CD8-positive, alpha-beta T cell (primary cell): ENCODE measurements at places on chromosomes 7 and 10.

GRCh38 chr10:8045726-8046494, 8.6 kb upstream of the GATA3 start:
- DNase-seq, result no peak

GRCh38 chr10:69817078-69817581, 15.4 kb downstream of the COL13A1 start:
- DNase-seq, result no peak

DNA sequence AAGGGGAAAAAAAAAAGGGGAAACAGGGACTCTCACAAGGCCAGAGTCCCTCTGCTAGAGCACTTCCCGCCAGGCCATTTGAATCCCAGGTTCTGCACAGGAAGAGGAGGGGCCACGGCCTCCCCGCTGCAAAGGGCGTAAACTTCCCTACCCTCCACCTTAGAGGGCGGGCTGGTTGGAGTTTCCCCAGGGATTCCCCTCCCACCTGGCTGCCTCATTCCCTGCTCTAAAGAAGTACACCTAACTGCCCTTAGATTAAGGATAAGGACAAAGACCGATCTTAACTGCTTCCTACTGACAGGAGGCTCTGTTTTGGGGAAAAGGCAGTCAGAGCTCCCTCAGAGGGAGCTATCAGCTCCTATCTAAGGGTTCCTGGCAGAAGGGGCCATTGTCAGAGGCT, 102.0 kb upstream of the ARMC3 start:
- no peak for DNase-seq

- no peak for DNase-seq
Observed at GRCh38 chr10:78851647-78852046, 217.1 kb upstream of the ZMIZ1 start.

DNA sequence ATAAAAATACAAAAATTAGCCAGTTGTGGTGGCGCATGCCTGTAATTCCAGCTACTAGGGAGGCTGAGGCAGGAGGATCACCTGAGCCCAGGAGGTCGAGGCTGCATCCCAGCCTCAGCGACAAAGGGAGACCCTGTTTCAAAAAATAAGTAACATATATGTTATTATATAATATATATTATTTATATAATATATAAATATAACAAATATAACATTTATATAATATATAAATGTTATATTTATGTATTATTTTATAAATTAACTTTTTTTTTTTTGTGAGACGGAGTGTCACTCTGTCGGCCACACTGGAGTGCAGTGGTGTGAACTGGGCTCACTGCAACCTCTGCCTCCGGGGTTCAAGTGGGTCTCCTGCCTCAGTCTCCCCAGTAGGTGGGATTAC, 1.5 kb upstream of the POR start:
- no peak for DNase-seq

DNA sequence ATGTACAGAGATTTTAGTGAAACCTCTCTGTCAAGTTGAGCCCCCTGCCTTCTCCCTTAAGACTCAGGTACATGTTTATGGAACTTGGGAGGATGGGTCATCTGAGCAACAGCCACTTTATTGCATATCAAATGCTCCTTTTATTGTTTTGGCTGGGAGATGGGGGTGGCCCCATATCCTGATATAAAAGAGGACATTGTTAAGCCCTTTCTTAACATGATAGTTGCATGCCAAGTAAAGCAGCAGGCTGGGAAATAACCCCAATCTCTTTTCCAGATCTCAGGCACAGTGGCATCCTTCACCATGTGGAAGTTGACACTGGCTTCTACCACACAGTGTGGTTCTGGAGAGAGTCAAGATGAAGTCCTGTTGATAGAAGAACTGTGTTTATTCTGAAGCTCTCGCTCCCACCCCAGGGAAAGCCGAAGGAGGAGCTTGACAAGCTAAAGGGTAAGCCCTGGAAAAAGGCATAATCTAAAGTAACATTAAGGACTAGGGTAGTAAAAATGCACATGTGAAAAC, 746.7 kb downstream of the SUGCT start:
- DNase-seq, result no peak

DNA sequence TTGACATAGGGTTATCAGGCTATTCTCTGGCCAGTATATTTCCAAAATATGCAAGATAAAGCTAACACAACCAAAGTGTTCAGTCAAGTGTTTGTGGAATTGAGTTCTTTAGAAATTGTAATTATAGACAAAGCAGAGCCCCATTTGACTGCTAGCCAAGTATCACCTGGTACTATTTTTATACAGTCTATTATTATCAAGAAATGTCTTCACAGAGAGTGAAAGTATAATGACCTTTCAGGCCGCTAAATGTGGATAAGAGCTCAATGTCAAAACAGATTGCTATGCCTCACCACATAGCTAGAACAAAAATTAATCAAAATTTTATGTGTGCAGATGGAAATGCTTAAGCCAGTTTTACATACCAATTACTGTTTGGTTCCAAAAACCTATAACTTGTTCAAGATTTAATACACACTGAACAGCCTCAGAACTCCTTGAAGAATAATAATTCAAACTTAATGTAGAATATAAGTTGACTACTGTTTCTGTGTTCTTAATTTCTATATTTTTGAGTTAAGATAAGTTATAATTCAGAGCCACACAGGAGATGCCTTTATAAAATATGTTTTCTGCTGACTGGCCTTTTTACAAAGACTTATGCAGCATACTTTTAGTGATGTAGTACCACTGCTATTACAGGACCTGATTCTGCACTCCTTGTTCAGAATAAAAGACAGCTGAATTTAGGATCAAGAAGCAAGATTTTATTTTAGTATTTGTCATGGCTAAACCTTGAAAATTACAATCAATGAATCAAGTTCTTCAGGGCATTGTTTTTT, 31.0 kb downstream of the PRPS1L1 start:
- DNase-seq, result no peak

- no peak for DNase-seq
Observed at GRCh38 chr10:128950916-128951275, 516.1 kb upstream of the MGMT start.

- DNase-seq, result no peak
Observed at GRCh38 chr10:129744134-129745111, 219.7 kb downstream of the EBF3 start.

DNA sequence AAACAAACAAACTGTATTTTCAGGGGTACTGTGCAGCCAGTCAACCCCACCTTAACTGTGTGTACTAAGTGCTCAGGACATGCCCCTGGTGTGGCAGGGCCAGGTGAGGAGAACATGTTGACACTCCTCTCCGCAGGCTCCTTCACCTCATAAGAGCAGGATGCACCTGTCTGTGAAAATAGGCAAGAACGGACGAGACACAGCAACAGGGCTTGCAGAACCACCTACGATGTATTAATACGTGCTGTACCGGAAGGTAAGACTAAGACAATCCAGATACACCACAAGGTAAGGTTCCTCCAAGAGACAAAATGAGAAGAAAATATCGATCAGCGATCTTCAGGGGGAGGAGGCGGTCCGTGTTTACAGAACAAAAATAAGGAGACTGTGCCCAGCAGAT, 65.8 kb upstream of the CAMK2B start:
- no peak for DNase-seq

- no peak for DNase-seq
Observed at GRCh38 chr7:123725586-123726171, 23.1 kb downstream of the WASL start.

- DNase-seq, result no peak
Observed at GRCh38 chr7:116985575-116985974, 32.3 kb downstream of the ST7 start.

GRCh38 chr7:44376429-44377133, 51.2 kb upstream of the CAMK2B start:
- DNase-seq, result no peak

DNA sequence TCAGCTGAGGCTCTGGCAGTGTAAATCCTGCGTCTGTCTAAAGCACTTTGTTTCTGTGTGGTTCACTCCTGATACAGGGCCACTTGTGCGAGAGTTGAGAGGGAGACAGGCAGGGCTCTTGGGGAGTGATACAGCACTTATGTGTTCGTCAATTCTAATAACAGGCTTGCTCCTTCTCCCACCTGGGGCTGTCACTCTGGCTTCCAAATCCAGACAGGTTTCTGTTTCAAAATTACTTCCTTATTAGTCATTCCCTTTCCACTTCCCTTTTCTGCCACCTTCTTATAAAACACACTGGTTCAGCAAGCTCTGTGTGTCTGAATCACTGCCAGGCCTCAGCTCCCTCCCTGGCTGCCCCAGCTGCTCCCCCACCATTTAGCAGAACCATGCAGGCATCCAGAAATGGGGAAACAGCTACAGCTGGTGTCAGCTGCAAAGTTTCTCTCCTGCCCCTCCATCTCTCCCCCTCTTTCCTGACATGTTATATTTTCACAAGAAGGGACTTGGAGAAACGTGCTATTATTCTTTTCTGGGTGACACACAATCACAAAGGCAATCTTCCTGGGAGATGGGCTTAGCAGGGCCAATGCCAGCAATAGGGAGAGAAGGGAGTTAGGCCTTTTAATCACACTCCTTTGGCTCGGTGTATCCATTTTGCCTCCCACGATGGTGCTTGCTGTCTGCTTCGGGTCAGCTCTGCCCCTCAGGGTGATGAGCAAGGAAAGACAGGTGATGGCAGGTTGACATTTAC, 58.4 kb upstream of the ZNRF2 start:
- DNase-seq, result no peak

DNA sequence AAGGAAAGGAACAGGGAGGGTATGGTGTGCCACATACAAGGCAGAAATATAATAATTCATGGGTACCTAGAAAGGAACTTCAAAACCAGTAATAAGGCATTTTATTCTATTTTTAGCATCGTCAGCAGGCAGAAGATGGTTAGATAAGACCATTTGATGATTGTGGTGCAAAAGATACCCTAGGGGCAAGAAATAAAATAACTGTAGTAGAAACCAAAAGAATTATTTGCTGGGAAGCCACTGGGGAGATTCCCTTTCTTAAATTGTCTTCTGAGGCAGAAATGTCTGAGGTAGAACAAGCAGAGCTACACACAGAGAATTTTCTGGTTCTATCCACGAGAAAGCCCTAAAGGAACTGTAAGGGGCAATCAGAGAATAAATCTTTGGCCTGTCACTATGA, 64.3 kb upstream of the PCGF5 start:
- no peak for DNase-seq

GRCh38 chr7:111785076-111785475, 222.8 kb upstream of the IMMP2L start:
- no peak for DNase-seq

- no peak for DNase-seq
Observed at GRCh38 chr7:118771672-118772071, 547.2 kb downstream of the ANKRD7 start.

DNA sequence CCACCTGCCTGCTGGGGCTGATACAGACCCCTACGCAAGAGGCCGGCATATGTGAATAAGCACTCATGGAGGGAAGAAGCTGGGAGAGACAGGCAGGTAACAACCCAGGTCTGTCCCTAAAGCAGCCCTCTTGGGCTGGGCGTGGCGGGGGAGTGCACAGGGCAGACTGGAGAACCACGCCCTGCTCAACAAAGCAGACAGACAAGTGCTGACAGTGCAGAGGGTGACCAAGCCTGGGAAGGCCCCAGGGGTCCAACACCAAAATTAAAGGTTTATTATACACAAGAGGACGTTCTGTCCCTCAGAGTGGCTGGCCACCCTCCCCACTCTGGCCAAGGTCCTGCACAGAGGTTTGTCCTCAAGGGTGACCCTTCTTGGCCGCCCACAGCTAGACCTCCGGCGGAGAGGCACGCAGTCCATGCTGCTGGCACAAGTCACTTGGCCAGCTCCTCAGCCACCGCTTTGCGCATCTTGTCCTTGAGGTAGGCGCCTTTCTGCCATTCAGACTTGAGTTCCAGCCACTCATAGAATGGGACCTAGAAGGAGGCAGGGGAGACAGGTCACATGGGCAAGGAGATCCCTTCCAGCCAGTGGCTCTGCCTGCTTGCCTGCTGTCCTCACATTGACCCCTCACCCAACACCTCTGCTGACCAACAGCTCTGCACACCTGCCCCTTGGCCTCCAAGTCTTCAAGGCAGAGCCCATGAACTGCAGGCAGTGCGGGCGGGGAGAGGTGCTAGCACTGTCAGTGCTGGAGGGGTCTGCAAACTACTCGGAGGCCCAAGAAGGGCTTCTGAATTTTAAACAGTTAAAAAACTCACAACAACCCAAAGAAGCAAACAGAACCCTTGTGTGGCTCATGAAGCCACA, 11.4 kb upstream of the NACAD start:
- DNase-seq, result no peak

DNA sequence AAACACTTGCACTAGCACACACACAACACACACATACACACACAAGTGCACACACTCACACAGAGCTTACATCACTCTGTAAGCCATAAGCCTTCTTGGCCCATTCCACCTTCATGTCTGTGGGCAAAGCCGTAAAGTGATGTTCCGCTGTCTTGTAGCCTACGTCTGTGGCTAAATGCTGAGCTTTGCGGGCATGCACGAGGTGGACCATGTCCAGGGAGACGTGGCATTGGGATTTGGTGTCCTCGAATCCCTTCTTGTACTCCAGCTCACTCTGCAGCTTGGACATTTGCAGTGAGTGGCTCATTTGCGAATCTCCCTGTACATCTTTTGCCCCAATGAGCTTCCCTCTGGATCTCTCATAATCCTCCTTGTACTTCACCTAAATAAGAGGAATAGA, 42.0 kb downstream of the NRAP start:
- DNase-seq, result no peak

- no peak for DNase-seq
Observed at GRCh38 chr7:145216866-145217265, 381.0 kb upstream of the TPK1 start.

GRCh38 chr10:119209035-119209735, 1.8 kb downstream of the GRK5 start:
- peak; percentile 62 for DNase-seq

DNA sequence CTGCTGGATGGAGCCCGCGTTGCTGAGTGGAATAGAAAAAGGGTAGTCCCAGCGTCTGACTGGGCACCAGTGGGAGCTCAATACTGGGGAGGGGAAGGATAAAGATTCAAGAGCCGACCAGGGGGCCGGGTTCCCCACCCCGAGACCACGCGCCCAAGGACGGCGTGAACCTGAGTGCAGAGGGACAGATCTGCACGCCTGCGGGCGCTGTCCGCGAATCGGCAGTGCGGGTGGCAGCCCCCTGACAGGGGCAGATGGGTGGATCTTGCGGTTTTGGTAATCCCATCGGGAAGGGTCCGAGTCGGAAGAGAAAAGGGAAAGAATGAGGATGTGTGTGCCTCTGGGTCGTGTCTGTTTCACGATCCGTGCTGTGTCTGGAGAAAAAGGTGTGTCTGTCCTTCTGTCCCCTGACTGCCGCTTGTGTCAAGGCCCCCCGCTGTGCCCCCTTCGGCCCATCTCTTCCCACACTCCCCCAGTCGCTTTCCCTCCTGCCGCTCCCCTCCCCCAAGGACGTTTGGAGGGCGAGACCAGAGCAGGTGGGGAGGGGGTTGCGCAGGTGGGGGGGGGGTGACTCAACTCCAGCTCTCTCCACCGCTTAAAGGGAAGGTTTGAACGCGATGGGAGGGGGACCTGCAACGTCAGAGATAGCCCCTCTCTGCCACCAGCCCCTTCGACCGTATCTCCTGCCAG, 734 bp upstream of the VGF start:
- no peak for DNase-seq

- no peak for DNase-seq
Observed at GRCh38 chr7:49852619-49853462, 79.4 kb downstream of the VWC2 start.
